ENCODE measurements at places on chromosomes 4 and X. TPM values are rescaled to one million over a fixed set of nuclear protein-coding genes. Genes with fewer than 3 reads are reported as not detected.

GRCh38 chr4:54781756-54782155 is 124.0 kb downstream of the KIT start:
- DNase-seq = peak; percentile 22

Gene KIT
- total RNA-seq = 17.6 TPM

- no peak for DNase-seq
These were observed 414.1 kb downstream of the ADGRL3 start for GRCh38 chr4:61614231-61614630.

DNA sequence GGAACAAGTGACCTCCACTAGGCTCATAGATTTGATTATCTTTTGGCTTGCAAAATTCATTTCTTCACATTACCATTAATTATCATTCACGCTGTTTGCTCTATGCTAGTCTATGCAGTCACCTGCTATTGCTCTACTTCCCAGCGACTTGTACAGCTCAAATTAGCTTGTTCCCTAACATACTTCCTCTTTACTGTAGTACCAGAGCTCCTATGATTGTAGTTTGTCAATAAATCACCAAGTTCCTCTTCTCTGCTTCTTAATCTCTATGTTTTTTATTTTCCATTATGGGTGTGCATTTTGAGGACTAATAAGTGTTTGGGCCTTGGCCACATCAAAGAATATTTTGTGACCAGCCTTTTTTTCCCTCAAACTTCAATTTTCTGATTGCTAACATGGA is 6.2 kb upstream of the GSPT2 start:
- DNase-seq = no peak

Gene PAK3
- 5.5 TPM for total RNA-seq

Gene NOCT
- 11.1 TPM for total RNA-seq

Gene ANXA10
- total RNA-seq = not detected

DNA sequence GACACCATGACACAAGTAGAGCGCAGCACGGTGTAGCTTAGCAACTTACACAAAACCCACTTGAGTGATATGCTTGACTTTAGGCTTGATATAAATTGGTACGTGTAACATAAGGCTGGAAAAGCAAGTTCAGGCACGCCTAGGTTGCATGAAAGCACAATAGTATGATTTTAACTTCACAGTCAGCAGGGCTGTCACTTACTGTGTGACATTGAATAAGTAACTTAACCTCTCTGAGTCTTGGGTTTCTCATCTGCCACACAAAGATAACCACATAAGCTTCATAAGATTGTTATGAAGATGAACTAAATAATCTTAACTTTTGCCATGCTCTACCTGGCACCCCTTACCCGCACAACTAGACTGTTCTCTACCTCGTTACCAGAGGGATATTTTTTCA is 9.5 kb downstream of the SRD5A3 start:
- no peak for DNase-seq

Gene CSN1S1
- not detected for total RNA-seq

Gene PLXNA3
- 15.4 TPM for total RNA-seq

DNA sequence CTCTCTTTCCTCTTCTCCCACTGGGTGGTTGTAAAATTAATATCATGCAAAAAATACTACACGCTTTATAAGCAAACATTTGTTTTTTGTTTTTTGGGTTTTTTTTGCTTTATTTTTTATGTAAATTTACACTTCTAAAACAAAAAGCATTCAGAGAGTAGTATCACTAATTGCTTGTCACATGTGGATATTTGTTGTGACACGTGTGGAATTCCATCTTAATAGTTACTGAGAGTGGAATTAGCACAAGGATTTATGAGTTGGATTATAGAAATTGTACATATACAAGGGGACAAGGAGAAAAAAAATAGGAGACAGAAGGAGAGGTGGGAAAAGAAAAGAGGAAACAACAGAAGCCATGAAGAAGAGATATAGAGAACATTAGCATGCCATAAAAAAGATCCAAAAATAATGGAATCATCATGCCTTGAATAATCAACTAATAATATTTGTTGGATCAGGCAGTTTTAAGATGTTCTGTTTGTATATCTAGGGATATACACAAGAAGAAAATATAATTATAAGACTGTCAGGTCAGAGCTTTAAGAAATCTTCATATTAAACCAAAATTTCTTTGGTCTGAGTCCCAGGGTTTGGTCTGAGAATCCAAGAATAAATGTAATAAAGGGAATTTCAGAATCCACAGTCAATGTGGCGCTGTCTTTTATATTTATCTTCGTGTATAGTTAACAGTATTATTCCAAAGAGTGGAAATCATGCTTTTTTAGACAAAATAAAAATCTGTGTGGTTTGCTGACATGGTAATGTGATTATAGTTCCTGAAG is 98.5 kb upstream of the INTU start:
- DNase-seq = no peak

Gene RAI2
- 2.1 TPM for total RNA-seq

- DNase-seq = no peak
These were observed 54.5 kb downstream of the TENM3 start for GRCh38 chr4:182297659-182298058.

GRCh38 chrX:103608306-103608963 is 672 bp downstream of the TCEAL3 start:
- no peak for DNase-seq

- no peak for DNase-seq
These were observed 506.0 kb upstream of the FAM241A start for GRCh38 chr4:111639120-111639690.

GRCh38 chr4:39348371-39349315 is 17.5 kb downstream of the RFC1 start:
- DNase-seq = peak; percentile 16

- DNase-seq = no peak
These were observed 81.1 kb upstream of the SLC4A4 start for GRCh38 chr4:71257761-71258160.

Gene SLC4A4
- 23.9 TPM for total RNA-seq

- DNase-seq = peak; percentile 21
These were observed 38.9 kb downstream of the SMC1A start for GRCh38 chrX:53383376-53384076.

Gene GNRHR
- not detected for total RNA-seq

Gene TBC1D14
- 57.1 TPM for total RNA-seq

- peak; percentile 6 for DNase-seq
These were observed 333.8 kb downstream of the DMD start for GRCh38 chrX:32877592-32877991.

Gene KIF4A
- 6.7 TPM for total RNA-seq

- DNase-seq = no peak
These were observed 33.4 kb downstream of the COX18 start for GRCh38 chr4:73036123-73036522.

Gene DUSP9
- total RNA-seq = not detected

DNA sequence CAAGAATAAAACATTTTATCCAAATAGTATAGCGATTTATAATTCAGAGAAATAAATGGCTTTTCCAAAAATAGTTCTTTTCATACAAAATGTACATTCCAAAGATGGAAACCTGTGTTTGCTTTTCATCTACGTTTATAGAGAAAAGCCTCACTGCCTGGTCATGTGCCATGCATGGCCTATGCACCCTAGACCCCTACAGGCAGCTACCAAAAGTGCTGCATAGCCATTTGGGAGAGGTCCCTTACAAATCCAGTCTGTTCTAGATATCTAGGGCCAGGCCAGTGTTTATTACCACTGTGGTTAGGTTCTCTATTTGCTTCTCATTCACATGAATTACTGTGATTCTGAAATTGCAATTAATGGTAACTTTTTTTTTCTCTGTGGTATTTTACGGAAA is 17.2 kb downstream of the HMGB2 start:
- DNase-seq = no peak
